Fibroblast of villous mesenchyme (primary cell): ENCODE measurements at places on chromosomes 4 and X. TPM values are rescaled to one million over a fixed set of nuclear protein-coding genes. Genes with fewer than 3 reads are reported as not detected.
A peak's percentile ranks its signal among the peaks of the same experiment; 100 is the strongest.

DNA sequence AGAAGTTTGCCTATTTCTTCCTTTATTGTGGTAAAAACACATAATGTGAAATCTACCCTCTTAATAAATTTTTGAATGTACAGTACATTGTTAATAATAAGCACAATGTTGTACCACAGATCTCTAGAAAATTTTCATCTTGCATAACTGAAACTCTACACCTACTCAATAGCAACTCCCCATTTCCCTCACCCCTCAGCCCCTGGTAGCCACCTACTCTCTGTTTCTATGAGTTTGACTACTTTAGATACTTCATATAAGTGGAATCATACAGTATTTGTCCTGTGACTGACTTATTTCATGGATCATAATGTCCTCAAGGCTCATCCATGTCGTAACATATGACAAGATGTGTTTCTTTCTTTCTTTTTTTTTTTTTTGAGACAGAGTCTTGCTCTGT lies 446.4 kb downstream of the RPA4 start:
- DNase-seq = no peak

DNA sequence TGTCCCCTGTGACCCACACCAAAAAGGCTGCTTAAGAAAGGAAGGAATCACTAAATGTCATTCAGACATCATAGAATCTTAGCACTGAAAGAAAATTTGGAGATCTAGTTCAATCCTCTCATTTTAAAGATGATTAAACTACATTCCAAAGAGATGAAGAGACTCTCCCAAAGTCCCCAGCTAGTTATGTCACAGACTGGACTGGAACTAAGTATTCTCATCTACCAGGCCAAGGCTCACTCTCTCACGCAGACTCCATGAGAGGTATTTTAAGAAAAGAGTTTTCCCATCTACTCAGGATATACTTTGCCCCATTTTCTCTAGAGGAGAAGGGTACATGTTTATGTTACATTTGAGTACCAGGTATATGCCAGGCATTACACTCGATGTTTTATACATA lies 6.9 kb downstream of the FABP2 start:
- no peak for DNase-seq

DNA sequence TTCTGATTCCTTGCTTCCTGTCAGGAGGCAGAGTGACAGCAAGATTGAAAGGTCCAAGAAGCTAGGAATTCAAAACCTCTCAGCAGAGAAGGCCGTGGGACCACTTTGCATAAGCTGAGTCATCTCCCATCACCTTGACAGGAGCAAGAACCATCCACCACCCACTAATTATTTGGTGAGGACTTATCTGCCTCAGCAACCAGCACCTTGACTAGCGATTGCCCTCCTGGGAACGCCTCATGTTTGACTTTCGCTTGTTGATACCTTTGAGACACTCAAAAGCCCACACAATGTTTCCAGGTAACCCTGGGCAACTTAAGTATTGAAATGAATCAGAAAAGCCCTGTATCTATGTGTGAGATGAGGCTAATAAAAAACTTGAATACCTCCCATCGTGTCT lies 233.5 kb upstream of the GYPA start:
- DNase-seq = no peak

GRCh38 chr4:84456157-84456556 lies 42.9 kb downstream of the NKX6-1 start:
- no peak for DNase-seq

DNA sequence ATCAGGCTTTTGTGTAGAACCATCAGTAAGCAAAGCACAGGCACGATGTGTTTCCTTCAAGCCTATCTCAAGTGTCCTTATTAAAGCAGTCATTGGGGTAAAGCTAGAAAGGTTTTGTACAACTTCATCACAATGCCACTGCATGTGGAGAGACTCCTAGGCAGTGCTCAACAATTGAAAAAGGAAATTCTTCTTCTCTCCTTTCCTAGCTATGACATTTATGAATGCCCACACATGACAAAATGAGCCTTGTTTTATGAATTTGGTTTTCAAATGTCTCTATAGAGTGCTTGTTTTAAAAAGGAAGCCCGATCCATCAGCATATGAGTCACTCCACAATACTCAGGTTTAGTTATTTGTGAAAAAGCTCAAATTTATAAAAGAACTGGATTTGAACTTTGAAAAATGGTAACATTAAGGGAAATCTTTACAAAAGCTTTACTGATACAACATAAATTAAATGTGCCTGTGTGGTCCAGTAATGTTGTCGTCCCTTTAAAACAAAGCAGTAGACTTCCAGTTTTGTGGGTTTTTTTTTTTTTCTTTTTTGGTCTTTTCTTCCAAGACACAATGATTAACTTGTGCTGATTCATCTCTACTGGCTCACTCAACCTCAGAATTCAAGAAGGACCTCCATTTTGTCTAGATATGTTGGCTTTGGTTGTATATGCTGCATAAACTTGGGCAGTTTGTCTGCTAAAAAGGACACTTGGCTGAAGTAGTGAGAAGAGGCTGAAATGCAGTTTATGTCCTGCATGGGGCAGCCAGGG lies 273.8 kb downstream of the GASK1B start:
- DNase-seq = no peak

- DNase-seq = peak; percentile 45
Measured at GRCh38 chrX:15946783-15947580, 92.4 kb upstream of the AP1S2 start.

GRCh38 chr4:101857176-101857575 lies 66.6 kb downstream of the BANK1 start:
- peak; percentile 9 for DNase-seq

Gene PDGFC
- 145 and 184 TPM in 2 replicates for total RNA-seq

Gene TMEM184C
- 27.7 and 44.9 TPM in 2 replicates for total RNA-seq

Gene GCNA
- total RNA-seq = 1.6 and 2.6 TPM in 2 replicates

Gene TMEM154
- 8.1 and 11.2 TPM in 2 replicates for total RNA-seq

Gene DTHD1
- not detected in 2 replicates for total RNA-seq
